Activated T-helper 1 cell treated with anti-CD3 and anti-CD28 coated beads, Interleukin-2, amount 50 U/mL, for 16 hours (primary cell): ENCODE measurements at places on chromosomes 3 and 15.

GRCh38 chr3:98821063-98821462, 57.9 kb downstream of the ST3GAL6 start:
- no peak for DNase-seq

DNA sequence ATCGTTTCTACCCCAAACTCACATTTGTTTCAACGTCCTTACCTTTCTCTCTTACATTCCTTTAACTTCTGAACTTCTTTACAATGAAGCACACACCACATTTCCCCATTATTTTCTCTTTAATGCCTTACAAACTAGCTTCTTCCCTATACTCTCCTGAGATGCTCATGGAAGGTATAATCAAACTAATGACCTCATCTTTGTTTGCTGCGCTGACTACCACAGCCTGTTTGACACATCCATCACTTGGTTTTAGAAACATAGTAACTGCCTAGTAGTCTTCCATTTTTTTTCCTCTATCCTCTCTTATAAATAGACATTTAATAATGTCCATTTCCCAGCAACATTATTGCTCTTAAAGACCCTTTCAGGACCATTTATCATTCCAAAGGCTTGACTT, 230.5 kb upstream of the LRTM1 start:
- DNase-seq: no peak

DNA sequence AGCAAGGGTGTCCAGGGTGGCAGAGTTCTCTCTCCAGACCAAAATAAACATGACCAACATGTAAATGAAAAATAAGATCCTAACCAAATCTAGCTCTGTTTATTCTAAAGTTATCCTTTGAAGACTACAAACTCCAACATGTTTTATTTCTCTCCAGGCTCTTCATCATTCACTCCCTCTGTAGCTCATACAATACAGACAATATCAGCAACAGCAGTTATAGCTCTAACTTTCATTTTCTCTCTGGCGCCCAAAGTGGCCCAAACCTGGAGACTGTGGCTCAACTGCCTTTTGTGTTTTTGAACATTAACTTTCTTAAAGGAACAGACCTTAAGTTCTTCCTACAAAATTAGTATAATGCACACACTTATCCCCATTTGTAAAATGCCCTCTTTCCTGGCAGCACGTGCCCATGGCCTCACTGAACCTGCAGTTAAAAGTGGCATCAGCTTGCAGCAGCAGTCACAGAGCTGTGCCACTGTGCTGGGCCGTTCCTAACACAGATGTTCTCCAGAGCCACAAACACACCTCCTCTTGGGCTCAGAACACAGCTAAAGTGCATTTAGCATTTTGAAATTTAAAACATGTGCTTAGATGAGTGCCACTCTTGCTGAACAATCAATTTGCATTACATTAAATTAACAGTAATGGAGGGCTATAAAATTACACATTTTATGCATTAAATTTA, 91.9 kb downstream of the RORA start:
- DNase-seq: no peak

DNA sequence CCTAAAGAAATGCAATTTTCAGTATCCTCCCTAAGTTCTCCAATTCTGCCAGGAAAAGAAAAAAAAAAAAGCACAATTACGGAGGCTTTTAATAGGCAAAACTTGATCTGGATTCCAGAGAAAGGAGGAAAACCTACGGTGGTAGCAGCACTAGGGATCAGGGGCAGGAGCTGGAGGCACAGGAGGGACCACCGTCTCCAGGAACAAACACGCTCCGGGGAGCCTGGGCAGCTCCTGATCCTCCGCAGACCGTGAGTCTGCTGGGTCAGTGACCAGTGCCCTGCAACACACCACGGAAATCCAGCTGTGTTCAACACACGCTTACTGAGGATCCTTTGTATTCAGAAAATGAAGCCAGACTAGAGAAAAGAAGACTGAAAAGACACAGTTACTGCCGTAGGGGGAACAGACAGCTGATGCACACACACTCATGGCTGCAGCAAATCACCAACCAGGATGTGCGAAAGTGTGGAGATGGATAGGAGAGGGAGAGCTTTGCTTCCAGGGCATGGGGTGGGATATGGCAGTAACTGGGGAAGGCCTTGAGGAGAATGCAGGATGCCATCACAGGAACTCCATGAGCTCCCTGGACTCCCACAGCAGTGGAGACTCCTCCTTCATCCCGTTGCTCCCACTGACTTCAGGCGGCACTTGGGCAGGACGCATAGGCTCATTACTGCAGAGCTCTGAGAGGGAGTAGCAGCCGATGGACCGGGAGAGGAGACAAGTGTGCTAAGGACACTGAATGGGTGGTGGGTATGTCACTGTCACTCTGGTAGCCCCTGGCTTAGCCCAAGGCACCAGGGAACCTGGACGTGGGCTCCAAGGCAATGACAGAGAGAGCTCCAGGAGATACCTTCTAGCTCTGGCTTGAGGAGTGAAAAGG, 167.0 kb downstream of the ATP10A start:
- DNase-seq: no peak

DNA sequence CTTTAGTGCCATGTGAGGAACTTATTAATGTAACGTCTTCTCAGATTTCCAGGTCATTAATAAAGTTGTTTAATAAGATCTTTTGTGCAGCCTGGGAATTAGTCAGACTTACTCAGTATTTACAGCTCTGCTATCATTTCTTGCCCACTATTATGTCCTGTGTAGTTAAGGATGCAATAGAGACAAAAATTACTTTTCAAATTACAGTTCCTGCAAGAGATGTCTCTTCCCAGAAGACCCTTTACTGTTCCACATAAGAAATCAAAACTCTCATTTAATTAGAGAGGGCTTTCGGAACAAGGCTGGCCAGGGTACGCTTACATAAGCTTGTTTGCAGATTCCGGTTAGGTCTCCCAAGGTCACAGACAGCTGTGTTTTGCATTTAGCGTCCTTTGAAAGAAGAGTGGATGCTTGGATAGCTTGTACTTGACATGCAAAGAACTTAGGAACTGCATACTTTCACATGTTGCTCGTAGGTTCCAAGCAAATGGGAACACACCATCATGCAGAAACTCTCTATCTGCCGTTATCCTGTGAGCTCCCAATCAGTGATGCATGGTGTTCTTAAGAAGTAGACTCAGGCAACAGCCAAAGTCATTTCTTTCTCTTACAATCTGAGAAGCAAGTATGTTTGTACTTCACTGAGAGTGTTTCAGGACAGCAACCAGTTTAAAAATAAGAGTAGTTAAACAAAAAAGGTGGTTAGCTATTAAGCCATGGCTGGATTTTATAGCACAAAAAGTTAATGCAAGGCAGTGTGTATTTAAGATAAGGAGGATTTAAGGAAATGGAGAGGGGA, 37.4 kb downstream of the FILIP1L start:
- DNase-seq: no peak

GRCh38 chr3:57226176-57226575, 1.4 kb upstream of the APPL1 start:
- DNase-seq: no peak

- no peak for DNase-seq
Measured at GRCh38 chr3:126947429-126947828, 35.5 kb upstream of the PLXNA1 start.

GRCh38 chr15:69697916-69698315, 245.3 kb downstream of the RPLP1 start:
- DNase-seq: no peak

DNA sequence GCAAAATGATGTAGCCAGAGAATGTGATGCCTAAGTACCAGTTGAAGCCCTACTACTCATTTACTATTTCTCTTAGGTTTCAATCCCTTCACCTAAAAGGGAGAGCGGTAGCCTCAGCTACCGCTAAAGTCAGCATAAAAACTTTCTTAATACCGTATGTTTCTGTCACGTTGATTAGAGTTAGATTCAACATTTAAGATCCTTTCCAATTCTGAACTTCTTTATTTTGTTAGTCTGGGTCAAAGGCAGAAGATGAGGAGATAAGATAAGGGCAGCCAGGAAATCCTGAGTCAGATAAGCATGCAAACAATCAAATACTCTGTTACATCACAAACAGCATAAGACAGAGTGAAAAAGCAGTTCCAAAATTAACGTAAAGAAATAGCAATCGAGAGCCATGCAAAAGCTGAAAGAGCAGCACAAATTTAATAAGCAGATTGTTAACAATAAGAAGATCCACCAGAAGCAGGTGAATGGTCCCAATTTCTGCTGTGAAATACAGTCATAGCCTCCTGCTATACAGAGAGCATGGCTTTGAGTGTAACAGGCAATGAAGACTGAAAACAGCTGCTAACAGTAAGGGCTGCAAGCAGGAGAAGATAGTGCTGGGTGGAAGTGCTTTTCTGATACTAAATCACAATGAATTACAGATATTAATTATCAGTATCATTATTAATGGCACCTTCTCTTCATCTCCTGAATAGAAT, 3.0 kb downstream of the TMEM207 start:
- no peak for DNase-seq

DNA sequence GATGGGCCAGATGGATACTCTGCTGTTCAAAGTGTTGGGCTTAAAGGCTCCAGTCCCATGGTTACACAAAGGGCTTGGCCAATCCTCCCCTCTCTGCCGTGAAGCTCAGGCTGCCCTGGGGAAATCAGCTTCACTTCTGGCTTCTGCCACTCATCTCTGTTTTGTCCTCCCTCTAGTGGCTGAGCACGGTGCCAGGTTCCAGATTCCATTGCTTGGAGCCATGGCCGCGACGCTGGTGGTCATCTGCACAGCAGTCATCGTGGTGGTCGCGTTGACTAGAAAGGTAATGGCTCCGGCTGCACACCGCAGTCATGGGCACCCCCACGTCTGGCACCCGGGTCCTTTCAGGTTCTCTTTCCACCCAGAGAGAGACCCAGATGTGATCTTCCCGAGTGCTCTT, 5.6 kb downstream of the TIGIT start:
- DNase-seq: no peak

DNA sequence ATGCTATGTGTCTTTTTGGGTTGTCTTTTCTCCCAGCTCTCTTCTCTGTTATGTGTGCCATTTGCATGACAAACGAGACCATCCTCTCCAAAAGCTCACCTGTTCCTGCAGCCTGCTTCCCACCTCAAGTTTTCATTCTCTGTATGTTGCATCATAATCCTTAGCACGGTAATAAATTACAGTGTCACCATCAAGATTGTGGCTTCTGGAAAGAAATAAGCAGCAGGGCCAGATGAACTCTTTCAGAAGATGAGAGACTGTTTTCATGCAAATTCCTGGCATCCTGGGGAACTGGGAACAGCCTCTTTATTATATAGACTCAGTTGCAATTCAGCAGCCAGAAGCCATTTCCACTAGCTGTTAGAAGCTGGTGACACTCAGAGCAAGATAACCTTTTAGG, 436.7 kb downstream of the EPHB1 start:
- no peak for DNase-seq

GRCh38 chr3:171874251-171874681, 31.1 kb downstream of the TMEM212 start:
- DNase-seq: no peak

- DNase-seq: peak; percentile 17
Measured at GRCh38 chr3:194633349-194634004, at the start of gene TMEM44. TSS of gene TMEM44 (minus strand) at chr3:194633419. CDS start at chr3:194633215, 204 bp downstream.

GRCh38 chr3:183264268-183264667, 11.2 kb downstream of the B3GNT5 start:
- no peak for DNase-seq

- no peak for DNase-seq
Measured at GRCh38 chr15:27065151-27065550, 94.2 kb downstream of the GABRG3 start.

GRCh38 chr3:27573138-27573537, 89.0 kb upstream of the SLC4A7 start:
- DNase-seq: no peak

GRCh38 chr15:83565553-83566159, 88.3 kb upstream of the ADAMTSL3 start:
- no peak for DNase-seq

DNA sequence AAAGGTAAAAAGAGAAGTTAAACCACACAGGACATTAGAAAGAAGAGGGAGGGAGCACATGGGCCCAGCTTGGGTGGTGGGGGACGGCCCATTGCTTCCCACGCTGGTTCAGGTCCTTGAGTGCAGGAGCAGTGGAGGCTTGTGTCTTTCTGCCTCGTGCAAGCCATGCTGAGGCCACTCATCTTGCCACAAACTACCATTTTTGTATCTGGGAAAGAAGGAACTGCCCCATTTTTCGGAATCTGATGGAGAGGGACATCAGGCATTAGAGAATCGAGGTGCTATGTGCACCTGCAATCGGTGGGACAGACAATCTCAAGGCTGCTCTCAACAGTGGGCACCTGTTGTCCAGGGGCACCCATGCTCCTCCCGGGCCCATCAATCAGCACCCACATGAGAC, 234.5 kb downstream of the KLF13 start:
- DNase-seq: no peak

DNA sequence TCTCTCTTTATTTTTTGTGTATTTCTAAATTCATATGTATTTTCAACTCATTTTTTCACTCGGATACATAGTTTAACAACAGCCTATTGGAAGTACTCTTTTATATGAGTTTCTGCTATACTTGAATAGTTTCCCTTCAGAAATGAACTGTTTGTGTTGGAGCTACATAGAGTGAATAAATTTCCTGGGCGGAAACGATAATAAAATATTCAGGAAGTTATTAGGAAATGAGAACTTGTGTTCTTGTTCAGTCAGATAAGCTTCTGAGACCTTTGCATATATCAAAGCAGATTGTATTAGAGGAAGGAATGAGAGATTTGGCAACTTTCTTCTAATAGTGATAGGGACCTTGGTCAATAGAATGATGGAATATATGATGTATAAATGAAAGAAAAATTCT, 27.3 kb downstream of the NEO1 start:
- no peak for DNase-seq

DNA sequence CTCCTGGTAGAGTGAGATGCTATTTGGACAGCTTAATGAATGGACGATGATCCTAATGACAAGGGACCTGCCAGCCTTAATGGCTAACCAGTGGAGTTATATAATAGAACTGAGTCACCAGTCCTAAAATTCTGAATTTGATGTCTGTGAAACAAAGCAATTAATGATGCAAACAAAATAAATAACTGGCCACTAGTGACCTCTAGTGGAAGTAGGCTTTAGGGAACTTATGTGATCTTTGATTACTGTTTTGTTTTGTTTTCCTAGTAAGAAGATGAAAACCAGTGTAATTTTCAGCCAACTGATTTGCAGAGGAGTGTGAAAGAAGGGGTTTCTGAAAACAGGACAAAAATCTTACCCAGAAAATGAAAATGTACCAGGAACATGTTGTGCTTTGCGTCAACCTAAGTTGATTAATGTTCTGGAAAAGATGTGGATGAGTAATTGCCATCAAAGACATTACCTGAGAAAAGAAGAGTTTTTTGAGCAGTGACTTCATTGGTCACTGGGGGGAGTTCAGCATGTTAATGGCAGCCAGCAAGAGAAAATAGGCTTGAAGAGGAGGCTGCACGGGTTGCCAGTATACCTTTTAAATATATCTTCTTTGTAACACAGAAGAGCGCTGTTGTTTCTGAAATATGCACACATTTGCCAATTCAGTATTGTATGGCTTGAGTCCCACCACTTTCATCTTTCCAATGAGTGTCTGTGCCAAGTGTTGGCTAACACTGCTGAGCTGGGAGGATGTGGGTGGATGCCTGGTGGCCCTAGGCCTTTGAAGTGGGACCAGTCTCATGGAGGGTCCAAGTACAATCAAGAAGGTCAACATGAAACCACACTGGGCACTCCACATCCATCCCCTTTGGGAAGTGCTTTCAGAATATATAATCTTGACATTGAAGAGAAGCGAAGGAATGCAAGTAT, 9.3 kb downstream of the VEPH1 start:
- DNase-seq: no peak
